Amniotic epithelial cell (primary cell): ENCODE measurements at places on chromosomes 2 and 18.

DNA sequence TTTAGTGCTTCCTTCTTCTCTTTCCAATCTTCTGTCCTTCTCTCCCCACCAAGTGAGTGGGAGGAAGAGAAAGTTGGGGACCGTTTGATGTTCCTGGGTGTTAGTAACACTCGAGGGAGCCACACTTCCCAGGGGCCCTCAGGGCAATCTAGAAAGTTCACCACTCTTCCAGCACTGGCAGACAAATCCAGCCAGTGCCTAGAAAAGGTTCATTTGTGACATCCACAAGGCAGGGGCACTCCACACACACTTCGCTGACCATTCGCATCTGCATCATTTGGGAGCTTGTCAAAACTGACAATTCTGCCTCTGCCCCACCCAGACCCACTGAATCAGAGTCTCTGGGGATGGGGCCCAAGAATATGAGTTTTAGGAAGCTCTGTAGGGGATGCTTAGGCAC is 86.8 kb upstream of the ST3GAL5 start:
- DNase-seq = no peak

DNA sequence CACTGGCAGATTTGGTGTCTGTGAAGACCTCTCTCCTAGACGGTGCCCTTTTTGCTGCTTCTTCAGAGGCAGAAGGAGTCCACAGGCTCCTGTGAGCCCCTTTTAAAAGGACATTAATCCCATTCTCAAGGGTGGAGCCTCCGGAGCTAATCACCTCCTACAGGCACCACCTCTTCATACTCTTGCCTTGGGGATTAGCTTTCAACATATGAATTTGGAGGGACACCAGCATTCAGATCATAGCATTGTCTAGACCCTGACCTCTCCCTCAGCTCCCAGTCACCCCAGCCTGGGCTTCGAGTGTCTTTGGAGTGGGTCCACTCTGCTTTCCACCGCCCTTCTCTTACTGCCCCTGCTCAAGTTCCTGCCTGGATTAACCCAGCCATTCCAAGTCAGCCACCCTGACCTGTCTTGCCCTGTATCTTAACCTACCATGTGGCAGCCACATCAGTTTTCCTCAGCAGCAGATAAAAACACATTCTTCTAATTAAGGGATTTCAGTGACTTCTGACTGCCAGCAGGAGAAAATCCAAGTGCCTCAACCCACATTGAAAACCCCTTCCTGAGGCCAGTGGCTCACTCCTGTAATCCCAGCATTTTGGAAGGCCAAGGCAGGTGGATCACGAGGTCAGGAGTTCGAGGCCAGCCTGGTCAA is 6.1 kb upstream of the NCL start:
- DNase-seq = no peak

GRCh38 chr2:241760301-241760771 is 16.3 kb upstream of the GAL3ST2 start:
- DNase-seq = no peak

- DNase-seq = no peak
Measured at GRCh38 chr2:33131111-33131510, 184.4 kb downstream of the LTBP1 start.

DNA sequence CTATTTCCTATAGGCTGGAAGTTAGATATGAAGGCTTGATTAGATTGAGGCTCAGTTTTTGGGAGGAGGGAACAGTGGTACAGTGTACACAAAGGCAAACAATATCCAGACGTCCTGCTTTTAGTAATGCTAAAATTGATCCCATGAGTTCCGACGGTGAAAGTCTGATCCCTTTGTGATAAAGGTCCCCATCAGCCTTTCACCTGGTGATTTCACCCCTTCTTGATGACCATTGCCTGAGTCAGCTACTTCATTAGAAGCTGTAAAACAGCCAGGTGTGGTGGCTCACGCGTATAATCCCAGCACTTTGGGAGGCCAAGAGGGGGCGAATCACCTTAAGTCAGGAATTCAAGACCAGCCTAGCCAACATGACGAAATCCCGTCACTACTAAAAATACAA is 29.7 kb downstream of the TWSG1 start:
- no peak for DNase-seq

- no peak for DNase-seq
Measured at GRCh38 chr2:40489678-40489960, 37.7 kb upstream of the SLC8A1 start.

DNA sequence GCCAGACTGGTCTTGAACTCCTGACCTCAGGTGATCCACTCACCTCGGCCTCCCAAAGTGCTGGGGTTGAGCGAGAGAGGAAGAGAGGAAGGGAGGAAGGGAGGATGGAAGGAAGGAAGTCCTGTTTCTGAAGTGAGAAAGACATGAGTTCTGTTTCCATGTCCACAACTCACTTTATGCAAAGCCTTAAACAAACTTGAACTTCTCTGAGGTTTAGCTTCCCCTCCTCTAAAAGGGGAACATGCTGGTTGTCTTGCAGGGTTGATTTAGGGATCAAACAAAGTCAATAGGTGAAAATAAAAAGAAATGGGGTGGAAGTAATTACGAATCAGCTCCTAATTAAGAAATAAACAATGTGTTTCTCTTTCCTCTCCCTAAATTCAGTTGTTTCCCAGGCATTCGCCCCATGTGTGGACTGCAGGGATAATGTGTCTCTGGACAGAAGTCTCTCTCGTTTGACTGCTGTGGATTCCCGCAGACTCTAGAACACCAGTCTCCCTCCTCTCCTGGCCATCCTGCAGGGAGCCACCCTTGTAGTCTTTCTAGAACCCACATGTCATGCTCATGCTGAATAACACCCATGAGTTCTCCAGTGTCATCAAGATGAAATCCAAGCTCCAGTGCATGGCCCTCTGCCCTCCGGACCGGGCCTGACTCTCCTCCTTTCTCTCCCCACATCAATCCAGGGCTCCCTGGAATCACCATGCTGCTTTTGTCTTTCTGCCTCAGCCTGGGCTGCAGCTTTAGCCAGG is 229.3 kb upstream of the TRIB2 start:
- DNase-seq = no peak

DNA sequence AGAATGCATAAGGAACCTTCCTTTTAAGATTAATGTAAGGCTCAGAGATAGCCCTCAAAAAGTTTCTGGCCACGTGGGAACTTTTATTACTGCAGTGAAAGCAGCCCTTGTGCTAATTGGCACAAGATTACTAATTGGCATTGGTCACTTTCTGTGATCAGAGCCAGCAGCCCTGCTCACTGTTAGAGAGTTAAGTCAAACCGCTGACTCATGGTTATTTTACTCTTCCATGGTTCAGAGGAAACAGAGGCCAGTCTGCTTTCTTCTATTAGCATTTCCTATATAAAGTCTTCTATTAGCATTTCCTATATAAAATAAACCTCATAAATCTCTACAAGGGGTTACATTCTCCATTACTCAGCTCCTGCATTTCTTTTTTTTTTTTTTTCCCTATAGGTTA is 1.5 kb upstream of the SLC35G4 start:
- DNase-seq = no peak

GRCh38 chr2:237030382-237030781 is 55.3 kb upstream of the COPS8 start:
- no peak for DNase-seq

DNA sequence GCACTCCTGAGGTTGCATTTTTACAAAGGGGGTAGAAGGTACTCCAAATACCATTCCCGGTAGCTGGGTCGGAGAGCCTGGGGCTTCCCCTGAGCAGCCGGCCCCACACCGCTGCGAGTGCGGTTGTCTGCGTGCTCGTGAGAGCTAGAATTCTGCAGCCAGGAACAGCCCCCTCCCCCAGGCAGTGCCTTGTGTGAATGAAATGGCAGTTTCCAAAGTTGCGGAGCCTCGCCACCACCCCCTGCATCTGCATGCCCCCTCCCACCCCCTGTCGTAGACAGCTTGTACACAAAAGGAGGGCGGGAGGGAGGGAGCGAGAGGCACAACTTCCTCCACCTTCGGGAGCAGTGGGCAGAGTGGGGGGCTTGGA is 1.1 kb downstream of the MYCN start:
- DNase-seq = no peak

DNA sequence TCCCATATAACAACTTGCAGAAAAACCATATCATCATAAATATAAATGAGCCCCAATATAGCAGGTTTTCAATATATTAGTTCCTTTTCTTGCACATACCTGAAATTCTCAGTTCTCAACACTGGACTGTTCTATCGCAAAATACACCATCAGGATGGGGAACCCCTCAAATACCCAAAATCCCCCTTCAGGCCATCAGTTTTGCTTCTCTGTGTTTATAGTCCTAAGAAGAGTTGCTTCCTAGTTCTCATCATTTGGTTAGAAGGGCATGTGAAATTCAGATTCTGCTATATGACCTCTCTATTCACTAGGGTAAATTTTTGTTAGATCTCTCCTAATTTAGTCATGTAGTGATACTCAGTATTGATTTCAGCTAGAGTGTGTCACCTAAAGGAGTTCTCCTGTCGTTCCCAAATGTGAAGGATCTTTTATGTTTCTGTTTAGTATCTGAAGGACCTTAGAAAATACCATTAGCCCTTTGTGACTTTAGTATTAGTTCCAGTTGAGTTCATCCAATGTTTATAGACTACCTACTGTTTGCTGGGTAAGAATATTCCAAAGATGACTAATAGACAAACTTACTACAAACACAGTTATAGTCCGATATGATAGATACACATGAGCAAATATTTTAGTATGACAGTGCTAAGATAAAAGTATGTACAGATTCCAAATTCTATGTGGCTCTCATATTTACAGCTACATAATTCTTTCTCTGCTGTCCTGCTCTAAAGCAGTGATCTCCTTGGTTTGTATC is 115.8 kb downstream of the TTC27 start:
- no peak for DNase-seq

- DNase-seq = peak; percentile 98
Measured at GRCh38 chr2:185978634-185979407, 240.2 kb downstream of the FSIP2 start.

- DNase-seq = peak; percentile 24
Measured at GRCh38 chr2:236507393-236508085, 62.1 kb upstream of the ACKR3 start.

DNA sequence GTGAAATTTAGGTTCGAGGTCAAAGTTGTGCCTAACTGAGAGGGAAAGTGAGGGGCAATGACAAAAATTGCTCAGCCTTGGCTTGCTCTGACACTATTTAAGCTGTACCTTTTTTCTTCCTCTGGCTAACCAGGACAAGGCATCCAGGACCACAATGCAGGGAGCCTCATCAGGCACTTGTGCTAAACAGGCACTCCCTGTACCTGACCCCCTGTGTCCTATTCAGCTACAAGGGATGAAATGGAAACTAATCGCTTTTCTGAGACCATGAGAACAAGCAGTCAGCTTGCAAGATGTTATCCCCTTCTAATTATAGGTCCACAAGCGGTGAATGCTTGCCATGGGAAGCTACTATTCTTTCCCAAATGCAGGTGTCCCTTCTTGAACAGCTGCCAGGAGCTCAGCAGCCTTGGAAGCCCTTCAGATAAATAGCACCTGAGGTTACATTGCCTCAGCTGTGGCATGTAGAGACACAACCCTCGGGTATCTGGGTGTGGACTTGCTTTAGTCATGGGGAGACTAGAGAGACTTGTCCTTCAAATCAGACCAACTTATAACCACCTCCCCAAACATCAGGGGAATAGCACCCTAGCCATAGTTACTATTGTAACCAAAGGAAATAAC is 19.1 kb upstream of the ITGA6 start:
- no peak for DNase-seq

DNA sequence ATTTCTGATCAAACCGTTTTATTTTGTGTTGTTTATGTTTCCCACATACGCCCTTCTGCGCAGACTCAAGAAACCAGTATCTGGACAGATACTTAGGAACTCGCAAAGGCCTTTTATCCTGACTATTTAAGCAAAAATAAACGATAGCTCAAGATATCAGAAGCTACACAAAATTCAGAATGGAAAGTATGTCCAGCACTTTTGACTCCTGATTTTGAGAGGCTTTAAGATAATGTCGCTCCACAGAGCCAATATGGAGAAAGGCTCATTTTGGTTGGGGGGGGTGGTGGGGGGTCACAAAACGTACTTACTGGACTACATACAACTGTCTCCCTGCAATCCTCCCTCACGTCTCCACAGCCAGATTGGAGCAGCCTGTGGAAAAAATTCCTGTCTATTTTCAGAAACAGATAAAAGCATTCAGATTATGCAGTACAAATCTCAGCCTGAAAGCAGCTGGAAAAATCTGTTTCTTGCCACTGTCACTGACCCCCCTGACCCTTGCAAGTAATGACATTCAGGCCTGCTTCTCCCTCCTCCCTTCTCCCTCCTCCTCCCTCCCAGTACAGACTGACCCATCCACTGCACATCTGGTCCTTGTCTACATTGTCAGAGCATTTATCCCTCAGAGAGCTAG is 34.9 kb upstream of the LCLAT1 start:
- DNase-seq = peak; percentile 14

- no peak for DNase-seq
Measured at GRCh38 chr2:237515166-237515565, 28.1 kb downstream of the MLPH start.

GRCh38 chr2:235677276-235677788 is 183.5 kb downstream of the AGAP1 start:
- DNase-seq = peak; percentile 94

DNA sequence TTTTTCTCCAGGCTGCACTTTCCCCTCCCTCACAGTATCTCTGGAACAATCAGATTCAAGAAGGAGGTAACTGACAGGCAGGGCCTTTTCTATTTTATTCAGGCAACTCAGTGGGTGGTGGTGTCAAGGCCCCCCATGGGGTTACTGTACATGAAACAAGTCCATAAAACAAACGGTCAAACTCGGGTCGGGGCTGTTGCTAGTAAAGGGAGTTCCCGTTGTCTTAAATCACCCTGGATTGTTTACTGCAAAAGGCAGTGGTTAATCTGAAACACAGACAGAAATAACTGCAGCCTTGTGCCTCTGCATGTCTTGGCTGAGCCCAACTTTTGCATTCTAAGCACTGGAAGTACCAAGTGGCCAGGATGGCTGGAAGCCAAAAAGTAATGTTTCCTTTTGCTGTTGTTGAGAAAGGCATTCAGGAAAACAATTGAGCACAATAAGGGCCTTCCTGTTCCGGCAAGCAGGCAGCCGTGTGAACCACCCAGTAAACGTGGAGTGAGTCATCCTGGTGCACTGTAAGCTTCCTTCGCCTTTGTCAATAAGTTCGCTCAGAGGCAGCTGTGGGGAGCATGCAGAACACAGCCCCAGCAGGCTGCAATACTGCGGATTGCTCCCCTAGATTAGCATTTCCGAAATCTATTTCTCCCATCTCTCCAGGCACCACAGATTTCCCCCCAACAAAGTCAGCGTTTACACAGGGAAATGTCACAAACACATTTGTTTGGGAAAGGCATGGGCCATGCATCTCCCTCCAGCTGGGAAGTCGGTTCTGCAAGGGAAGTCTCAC is 149.6 kb downstream of the IRS1 start:
- DNase-seq = peak; percentile 98

- DNase-seq = no peak
Measured at GRCh38 chr2:81528852-81529480, 1224.4 kb upstream of the LRRTM1 start.

- DNase-seq = peak; percentile 92
Measured at GRCh38 chr2:46967990-46968647, 52.5 kb upstream of the MCFD2 start.

GRCh38 chr2:144300632-144301031 is 219.3 kb downstream of the ZEB2 start:
- no peak for DNase-seq

DNA sequence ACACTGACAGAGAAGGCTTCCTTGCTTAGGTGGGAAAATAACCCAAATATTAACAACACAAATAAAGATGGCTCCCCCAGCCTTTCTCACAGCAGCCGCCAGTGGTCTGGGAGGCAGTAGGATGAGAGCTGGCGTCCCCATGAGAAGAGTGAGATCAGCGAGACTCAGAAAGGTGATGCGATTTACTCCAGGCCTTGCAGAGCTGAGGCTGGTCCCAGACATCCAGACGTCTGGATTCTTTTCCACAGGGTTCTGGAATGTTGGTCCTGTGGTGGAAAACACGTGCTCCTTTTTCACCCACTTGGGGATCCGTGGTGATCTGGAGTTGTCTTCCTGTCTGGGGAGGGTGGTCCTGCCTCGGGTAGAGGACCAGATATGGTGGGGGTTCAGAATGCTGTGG is 190.6 kb downstream of the CTIF start:
- peak; percentile 55 for DNase-seq
